DMS 273 treated with DMSO at 0.1 percent for 48 hours (cell line): ENCODE measurements at places on chromosomes 3 and 15.

DNA sequence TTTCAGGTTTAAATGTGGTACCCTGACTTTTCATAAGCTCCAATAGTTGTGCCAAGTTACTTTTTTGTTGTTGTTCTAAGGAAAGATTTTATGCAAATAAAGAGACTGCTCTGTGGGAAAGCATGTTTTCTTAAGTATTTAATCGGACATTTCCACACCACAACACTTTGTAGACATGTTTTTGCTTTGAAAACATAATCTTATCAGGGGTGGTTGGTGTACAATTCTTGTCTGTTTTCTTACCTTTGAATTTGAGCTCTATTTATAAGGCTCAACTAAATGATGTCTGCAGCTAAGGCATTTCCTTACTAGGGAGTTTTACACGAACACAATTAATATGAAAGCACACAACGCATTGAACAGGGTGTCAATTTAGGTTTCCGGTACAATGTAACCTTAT is 81.5 kb upstream of the CDIN1 start:
- no peak for DNase-seq

DNA sequence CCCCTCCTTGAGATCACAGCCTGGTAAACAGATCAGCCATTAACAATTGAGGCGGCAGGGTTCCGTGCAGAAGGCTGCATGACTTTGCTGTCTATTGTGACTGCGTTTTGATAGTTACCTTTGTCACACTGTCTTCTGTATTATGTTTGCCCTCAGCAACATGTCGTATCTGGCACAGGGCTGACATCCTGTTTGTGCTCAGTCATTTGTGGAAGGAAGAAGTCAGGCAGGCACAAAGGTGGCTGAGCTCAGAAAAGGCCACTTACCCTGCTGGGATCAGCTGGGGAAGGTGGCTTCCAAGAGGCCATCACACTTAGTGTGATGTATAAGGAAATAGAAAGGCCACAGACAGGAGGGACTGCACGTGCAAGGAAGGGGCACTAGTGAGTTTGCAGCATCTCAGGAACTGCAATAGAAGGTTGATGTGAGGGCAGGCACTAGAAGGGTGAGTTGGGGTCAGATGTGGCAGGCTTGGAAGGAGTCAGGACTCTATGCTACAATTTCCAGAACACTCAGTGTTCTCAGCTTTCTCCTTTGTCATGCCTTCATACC is 13.4 kb downstream of the PML start:
- no peak for DNase-seq

DNA sequence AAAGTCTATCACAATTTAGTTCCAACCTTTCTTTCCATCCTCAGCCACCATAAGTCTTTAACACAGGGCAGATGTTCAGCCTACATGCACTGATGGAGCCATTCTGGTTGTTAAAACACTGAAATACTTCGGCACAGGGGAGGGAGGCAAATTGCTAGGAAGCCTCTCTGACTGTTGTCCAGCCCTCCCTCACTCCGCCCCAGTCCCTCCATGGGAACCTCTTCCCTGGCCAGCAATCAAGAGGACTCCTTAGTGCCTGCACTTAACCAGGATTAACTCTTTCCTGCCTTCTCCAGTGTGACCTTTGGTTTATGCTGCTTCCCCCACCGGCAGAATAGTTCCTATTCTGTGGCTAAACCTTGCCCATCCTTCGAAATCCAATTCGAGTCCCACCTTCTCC is 47.0 kb upstream of the USP3 start:
- DNase-seq, result no peak

DNA sequence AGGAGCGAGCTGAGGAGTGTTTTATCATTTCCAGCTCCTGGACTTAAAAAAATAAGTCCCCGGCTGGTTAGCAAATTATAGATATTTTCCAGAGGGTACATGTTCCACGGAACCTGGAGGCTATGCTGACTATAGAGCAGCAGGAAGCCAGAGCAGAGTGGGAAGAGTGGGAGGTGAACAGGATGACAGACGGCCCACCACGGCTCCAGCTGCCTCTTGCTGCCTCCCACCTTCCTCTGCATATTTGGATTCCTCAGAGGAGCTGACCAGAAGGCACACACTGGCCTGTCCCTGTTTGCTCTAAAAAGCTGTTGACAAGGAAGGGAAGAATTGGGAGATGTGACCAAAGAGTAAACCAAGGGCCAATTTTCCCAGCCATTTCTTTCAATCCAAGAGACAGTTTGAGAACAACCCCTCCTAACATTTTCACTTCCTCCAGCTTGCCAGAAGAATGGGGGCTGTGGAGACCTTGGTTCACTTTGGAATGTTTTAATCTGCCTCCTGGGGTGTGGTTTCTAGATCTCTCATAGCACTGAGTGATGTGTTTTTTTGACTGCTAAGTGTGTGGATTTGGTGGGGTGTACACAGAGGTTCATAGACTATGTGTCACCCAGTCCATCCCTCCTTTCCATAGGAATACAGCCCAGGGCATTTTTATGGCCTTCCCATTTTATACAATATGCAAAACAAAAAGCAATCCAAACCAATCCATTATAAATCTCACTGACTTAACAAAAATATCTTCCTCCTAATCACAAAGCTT is 36.8 kb downstream of the HGD start:
- DNase-seq, result peak; percentile 11

DNA sequence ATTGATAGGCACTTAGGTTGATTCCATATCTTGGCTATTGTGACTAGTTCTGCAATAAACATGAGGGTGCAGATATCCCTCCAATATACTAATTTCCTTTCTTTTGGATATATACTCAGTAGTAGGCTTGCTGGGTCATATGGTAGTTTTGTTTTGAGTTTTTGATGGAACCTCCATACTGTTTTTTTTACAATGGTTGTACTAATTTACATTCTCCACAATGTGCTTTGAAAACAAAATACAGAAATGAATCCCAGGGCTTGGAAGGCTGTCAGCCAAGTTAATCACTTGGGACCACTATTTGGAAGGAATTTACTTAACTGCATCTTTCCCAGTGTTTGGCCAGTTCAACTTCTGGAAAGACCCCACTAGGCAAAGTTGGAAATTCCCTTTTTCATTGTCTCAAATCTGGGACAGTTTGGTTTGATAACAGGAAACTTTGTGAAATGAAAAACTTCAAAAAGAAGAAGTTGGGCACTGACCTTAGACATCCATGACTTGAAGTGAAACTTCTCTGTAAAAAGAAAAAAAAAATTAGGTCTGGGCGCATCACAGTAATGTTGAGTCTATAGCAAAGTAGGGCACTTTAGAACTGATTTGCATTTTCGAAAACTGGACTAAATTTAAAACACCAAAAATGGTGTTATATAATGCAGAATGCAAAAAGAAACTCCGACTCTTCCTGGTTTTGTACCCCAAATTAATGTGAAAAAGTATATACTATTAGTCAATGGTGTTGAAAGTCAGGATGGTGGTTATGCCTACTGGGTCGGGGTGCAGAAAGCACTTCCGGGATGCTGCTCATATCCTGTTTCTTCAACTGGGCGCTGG is 6.0 kb downstream of the CTSH start:
- DNase-seq, result no peak

DNA sequence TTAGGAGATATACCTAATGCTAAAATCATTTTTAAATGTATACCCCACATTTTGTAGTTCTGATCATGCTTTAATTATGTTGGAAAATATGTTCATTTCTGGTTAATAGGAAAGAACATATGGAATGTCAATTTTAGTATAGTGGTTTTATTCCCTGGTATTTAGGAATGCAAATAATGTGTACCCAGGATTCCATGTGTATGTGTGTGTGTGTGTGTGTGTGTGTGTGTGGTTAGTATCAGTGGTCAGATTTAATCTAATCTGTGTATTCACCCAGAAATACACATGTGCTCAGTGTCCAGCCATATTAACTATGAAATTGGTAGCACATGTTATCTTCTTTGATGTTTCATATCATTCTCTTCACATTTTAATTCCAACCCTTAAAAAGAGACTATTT is 233.5 kb upstream of the DCBLD2 start:
- DNase-seq, result no peak

DNA sequence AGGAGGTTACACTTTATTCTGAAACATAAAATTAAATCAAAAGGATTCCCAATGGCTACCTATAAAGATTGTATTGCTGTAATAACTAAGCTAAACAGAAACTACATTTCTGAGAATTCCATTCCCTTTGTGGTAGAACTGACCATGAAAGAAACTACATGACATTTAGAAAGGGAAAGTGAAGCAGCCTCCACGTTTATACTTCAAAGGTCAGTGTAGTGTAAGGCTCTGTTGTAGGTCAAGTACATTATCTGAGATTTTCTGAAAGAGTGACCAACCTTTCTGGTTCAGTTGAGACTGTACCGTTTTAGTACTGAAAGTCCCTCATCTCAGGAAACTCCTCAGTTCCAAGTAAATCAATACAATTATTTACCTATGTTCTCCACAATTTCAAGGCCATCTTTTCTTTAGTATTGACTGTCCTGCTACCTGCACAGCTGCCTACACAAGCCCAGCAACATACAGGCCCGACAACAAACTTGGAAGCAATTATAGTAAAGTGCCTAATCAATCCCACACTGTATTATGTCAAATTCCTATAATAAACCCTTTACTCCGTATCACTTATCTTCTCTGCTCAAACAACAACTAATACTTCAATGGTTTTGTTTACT is 343.0 kb downstream of the PLOD2 start:
- DNase-seq, result no peak

DNA sequence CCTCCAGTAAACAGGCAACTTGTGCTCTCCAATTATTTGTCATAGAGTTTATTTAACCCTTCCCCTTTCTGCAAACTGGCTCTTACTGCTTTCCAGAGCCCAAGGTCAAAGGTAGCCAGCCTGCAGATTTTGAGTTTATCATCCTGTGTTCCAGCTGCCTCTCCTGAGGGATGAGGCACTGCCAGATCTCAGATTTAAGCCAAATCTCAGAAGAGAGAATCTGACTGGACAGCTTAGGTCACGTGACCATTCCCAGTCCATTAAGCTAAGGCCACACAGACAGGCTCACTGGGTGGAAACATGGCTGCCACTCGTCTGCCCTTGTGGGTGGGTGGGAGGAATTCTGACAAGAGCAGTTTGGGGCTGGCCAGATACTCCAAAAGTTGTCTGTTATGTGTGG is 8.6 kb upstream of the SIAH2 start:
- no peak for DNase-seq

GRCh38 chr3:59752925-59753324 is 703.1 kb upstream of the CFAP20DC start:
- no peak for DNase-seq

GRCh38 chr15:90895571-90896117 is 7.5 kb upstream of the MAN2A2 start:
- DNase-seq, result no peak

DNA sequence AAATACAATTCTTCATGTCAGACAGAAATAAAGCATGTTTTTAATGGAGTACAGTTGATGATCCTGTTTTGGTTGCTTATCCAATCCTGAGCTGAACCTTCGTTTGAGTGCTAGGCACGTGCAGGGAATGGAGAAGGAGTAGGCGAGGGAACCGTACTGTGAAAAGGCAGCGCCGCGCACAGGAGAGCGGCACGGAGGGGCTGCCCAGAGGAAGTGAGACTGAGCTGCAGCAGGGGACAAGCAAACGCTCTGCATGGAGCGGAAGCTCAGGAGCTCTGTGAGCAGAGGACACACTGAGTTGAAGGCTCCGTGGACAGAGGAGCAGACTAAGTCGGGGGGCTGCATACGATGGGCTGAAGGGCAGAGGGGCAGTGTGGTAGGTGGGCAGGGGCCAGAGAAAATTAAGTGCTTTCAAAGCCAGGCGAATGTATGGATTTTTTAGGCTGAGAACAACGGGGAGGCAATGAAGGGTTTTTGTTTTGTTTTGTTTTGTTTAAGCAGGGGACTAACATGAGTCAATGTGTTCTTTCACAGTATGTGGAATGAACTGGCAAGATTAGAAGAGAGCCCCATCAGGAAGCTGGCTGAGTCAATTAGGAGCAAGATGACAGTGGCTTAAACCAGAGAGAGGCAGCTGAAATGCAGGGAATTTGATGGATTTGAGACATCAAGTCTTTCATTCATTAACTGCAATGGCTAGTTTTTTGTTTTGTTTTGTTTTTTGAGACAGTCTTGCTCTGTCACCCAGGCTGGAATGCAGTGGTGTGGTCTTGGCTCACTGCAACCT is 23.8 kb upstream of the TM2D3 start:
- DNase-seq, result no peak

DNA sequence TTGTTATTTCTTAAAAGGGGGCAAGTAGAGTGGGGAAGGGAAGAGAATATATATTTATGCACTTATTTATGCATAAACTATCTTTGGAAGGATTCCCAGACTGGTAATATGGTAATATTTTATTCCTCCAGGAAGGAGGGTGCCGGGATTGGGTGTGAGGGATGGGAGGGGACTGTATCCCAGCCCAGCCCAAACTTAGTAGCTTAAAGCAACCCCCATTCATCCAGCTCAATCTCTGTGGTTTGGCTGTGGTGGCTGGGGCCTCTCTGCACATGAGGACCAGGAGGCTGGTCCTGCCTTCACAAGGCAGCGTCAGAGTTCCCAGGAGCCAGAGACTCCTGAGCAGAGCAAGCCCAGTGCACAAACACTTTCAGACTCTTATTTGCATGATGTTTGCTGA is 48.4 kb downstream of the CCNL1 start:
- no peak for DNase-seq

GRCh38 chr3:66997560-66998112 is 471 bp upstream of the KBTBD8 start:
- DNase-seq, result no peak

- DNase-seq, result no peak
Measured at GRCh38 chr15:28930011-28930410, 44.2 kb downstream of the APBA2 start.

- DNase-seq, result peak; percentile 32
Measured at GRCh38 chr3:62188681-62189375, 184.5 kb downstream of the FEZF2 start.

- no peak for DNase-seq
Measured at GRCh38 chr3:45800611-45801010, 4.3 kb upstream of the SLC6A20 start.

- no peak for DNase-seq
Measured at GRCh38 chr3:175493301-175493700, 634.2 kb downstream of the NAALADL2 start.

- no peak for DNase-seq
Measured at GRCh38 chr15:60254416-60254815, 143.4 kb downstream of the ANXA2 start.

DNA sequence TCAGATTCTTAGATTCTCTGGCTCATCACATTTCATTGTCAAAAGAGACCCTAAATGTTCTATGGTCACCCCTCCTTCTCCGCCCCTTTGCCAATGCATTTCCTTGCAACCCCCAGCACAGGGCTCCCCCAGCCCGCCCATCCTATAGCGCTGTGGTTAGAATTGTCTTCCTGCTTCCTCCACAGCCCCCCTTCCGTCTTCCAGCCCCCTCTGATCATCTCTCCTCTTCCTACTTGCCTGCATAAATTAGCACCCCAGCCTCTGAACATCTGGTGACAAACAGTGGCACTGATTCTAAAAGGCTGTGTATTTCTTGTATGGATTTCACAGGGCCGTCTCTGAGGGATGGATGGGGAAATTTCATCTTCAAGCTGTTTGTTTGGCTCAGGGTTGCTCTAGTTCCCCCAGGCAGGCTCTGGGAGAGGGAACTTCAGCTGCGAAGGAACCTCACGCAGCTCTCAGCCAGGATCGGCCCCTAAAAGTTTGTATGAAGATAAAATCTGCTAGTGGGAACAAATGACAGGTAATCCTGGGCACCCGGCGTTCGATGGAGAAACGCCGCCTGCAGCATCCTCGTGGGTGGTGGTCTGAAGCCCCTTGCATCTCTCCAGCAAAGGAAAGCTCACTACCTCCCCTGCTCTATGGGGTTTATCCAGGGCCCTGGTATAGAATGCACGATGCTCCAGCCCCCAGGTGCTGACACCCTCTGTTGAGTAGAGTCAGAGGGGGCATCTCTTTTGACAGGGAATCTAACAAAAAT is 83.0 kb downstream of the WNT7A start:
- no peak for DNase-seq

- DNase-seq, result no peak
Measured at GRCh38 chr15:62883938-62884479, 158.5 kb upstream of the TPM1 start.
